ENCODE measurements at places on chromosomes 5 and 9.

DNA sequence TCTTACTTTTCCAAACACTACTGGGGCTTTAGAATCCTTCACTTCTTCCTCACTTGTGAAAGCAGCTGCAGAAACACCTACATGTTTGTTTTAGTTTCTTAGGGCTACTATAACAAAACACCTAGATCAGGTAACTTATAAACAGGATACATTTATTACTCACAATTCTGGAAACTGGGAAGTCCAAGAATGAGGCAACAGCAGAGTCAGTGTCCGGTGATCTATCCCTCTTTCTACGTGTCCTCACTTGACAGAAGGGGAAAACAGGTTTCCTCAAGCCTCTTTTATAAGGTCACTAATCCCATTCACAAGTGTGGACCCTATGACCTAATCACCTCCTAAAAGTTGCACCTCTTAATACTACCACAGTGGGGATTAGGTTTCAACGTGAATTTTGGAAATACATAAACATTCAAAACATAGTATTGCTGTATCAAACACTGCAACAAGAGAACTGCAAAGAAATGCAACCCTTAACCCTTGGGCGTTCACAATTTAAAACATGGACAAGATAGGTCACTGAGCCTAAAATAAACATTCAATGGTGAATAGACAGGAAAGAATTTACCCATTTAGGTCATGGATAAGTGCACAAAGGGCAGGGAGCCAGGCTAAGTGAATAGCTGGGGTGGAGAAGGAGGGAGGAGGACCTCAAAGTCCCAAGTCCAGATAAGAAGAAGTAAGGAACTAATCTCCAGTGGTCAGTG, 104.3 kb downstream of the PIK3R1 start:
- DNase-seq, result peak; percentile 48

GRCh38 chr5:169880012-169880663, 100.2 kb downstream of the INSYN2B start:
- no peak for DNase-seq

DNA sequence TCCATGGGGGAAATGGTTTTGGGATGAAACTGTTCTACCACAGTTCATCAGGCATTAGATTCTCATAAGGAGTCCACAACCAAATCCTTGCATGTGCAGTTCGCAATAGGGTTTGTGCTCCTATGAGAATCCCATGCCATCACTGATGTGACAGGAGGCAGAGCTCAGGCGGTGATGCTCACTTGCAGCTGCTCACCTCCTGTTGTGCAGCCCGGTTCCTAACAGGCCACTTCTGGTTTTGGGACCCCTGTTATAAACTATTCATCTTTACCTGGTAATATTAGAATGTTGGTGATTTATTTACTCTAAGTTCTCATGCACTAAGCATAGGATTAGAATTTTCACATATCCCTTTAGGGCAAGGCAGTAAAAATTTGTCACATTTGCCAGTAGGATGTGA, 122.3 kb downstream of the CDC42SE2 start:
- DNase-seq, result no peak

GRCh38 chr9:76691517-76692313, 72.5 kb upstream of the PCA3 start:
- DNase-seq, result no peak

GRCh38 chr9:85645909-85646627, 95.7 kb downstream of the AGTPBP1 start:
- no peak for DNase-seq

GRCh38 chr5:151052836-151053235, 28.0 kb downstream of the TNIP1 start:
- DNase-seq, result no peak

GRCh38 chr9:93292664-93293328, 108.9 kb downstream of the WNK2 start:
- DNase-seq, result no peak

GRCh38 chr9:90641884-90642487, 638 bp downstream of the DIRAS2 start:
- DNase-seq, result no peak

GRCh38 chr5:144236499-144236898, 65.8 kb downstream of the KCTD16 start:
- no peak for DNase-seq

- no peak for DNase-seq
These were observed 41.9 kb downstream of the CFAP90 start for GRCh38 chr5:7808998-7809397.

DNA sequence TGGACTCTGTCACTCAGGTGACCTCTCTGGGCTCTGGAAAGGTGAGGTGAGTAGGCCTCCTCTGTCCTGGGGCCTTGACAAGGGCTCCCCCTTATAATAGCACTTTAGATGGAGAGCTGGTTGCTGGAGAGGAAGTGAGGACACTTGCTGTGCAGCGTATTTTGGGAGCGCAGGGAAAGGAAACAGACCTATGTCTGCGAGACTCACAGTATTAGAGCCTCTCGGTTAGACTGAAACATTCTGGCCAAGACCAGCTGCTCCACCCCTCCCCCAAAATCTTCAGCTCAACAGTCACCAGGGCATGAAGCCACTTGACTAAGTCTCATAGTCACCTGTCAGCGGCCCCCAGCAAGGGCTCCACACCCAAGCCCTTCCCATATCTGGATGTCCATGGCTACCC, 213.6 kb downstream of the AGTPBP1 start:
- no peak for DNase-seq

DNA sequence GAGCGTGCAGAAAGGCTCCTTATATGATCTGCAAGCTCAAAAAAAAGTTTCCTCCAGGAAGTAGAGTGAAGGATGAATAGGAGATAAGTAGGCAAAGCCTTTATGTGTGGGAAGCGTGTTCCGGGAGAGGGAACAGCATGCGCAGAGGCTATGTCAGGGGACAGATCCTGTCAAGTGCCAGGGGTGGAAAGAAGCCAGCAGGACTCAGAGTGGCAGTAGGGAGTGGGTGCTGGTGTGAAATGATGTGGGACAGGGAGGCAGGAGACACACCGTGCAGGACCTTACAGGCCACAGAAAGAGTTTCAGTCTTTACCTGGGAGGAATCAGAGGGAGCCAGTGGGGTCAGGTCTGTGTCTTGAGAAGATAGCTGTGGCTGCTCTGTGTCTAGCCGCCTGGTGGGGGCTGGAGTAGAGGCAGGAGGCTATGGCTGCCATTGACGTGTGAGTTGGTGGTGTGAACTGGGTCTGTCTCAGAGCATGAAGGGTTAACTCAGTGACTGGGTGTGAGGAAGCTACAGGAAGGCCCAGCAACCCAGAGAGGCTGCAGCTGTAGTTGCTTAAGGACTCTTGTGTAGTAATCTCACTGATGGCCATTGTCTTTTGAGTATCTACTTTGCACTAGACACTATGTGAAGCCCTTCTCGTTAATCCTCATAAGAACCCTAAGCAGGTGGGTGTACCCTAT, 71.3 kb downstream of the PPARGC1B start:
- DNase-seq, result no peak

DNA sequence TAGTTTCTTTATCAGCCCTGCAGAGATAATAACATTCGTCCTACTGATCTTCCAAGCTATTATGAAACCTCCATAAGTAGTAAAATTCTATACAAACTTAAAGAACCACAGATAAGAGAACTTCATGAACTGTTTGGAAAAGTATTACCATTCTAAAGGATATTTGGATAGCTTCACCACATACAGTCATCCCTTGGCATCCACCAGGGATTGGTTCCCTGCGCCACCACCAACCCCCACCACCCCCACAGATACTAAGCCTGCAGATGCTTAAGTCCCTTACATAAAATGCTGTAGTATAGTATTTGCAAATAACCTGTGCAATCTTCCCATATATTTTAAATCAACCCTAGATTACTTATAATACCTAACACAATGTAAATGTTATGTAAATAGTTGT, 61.4 kb upstream of the SHISAL2B start:
- no peak for DNase-seq

- no peak for DNase-seq
These were observed 49.8 kb upstream of the OLFM1 start for GRCh38 chr9:135037521-135038250.

GRCh38 chr9:121830441-121831140, 179.2 kb downstream of the DAB2IP start:
- DNase-seq, result no peak

GRCh38 chr5:95733107-95733665, 2.0 kb downstream of the RHOBTB3 start:
- DNase-seq, result no peak

DNA sequence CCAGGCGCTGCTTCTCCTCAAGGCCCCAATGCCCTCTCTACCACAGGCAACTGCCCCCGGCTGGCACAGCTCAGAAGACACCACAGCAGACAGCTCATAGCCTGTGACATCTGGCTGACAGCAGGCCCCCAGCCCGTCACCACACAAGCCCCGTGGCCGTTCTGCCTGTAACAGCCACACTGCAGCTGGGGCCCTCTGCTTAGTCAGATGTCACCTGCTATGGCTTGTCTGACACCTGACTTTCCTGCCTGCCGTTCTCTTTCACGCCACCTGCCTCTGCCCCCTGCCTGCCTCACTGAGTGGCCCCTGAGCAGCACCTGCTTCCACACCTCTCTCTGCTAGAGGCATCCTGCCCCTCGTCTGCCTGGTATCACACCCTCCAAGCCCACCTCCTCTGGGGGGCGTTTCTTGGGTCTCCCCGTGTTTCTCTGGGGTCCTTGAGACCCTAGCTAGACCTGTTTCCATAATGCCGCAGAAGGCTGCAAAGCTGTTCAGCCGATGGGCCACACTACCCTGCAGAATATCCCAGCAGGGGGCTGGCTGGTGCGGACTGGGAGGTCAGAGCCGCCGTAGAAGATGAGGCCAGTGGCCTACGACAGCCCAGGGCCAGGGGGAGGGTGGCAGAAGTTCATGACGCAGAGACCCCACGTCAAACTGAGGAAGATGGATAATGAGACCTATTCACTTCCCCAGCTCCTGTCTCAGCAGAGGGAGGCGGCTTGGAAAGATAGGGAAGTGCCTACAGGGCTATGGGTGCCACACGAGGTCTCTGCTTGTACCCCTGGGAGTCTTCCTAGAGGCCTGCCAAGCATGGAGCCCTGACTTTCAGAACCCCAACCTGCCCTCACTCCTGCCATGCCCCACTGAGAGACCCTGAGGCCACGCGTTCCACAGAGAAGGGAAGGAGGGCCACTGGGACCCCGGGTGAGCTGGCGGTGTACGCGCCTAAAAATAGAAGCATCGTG, 95.1 kb downstream of the ZNF354C start:
- no peak for DNase-seq

- peak; percentile 72 for DNase-seq
These were observed 1.7 kb downstream of the CNOT8 start for GRCh38 chr5:154860123-154860522.

GRCh38 chr9:93058355-93059010, at the start of gene SUSD3:
Gene SUSD3 (plus strand): TSS chr9:93058701. CDS start chr9:93058743, 42 bp downstream.
- DNase-seq, result no peak

GRCh38 chr5:8845296-8845695, 700.6 kb downstream of the SEMA5A start:
- no peak for DNase-seq

GRCh38 chr9:81754245-81754644, 64.9 kb upstream of the TLE1 start:
- DNase-seq, result no peak

DNA sequence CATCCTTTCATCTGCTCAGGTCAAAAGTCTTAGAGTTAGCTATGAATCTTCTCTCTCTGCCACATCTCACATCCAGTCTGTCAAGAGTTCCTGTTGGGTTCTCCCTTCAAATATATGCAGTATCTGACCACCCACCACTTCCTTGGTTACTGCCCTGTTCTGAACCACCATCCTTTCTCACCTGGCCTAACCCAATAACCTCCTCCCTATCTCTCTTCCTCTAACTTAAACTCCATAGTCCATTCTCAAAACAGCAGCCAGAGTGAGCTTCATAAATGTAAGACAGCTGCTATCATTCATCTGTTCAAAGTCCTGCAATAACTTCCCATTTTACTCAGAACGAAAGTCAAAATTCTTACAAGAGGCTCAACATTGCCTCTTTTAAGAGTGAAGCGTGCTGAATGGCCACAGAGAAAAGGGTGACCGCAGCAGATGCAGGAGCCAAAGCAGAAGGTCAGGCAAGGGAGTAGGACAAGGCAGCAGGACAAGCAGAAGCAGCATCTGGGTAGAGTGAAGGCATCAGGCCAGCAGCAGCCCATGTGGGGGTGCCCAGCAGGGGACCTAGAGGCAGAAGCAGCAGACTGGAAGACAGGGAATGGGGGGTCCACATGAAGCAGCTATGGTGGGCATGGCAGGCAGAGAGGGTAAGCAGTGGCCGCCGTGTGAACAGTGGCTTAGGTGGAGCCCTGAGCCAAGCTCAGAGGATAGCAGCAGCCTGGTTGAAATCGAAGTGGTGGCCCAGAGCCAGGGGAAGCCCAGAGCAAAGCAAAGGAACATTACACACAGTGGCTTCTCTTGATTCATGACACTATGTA, 39.3 kb upstream of the CDC42SE2 start:
- DNase-seq, result no peak

DNA sequence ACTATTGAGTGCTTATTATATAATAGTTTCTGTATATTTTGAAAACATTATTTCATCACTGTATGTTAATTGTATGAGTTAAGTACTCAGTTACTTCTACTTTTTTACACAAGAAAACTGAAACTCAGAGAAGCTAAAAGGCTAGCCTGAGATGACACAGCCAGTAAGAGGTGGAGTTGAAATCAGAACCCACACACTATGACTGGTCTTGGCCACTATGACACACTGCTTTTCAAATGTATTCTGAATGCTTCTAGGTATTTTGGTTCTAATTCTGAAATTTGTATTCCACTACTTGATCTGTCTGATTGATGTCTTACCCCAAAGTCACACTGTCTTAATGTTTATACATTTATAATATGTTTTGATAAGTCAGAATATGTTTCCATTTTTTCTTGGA, 181.8 kb downstream of the ZDHHC21 start:
- no peak for DNase-seq

DNA sequence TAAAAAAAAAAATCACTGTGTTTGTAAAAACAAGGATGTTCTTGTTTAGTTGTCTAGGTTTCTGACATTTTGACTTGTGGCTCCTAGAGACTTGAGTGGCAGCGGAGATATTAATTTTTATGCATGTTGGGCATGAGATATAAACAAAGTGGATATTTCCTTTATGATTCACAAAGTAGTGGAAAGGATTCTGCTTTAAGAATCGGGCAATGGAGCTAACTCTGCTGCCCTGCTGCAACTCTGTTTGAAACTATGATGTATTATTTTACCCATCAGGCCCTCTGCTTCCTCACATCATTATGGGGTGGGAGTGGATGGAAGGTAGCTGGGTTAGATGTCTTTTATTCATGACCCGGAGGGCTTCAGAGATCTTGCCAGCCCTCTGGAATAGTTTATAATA, 94.1 kb upstream of the CD180 start:
- DNase-seq, result peak; percentile 61
